ENCODE measurements at places on chromosomes 12 and 14.
A peak's percentile ranks its signal among the peaks of the same experiment; 100 is the strongest.

DNA sequence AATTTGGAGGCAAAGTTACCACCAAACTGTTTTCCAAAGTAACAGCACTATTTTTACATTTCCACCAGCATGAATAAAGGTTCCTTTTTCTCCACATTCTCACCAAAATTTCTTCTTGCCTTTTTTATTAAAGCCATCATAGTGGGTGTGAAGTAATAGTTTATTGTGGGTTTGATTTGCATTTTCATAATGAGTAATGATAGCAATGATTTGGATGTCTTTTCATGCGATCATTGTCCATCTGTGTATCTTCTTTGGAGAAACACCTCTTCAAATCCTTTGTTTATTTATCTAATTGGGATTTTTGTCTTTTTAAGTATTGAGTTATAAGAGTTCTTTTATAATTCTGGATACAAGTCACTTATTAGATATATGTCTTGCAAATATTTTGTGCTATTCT lies 172.7 kb downstream of the CNTN1 start:
- no peak overlapping the region for H3K27ac ChIP-seq
- H3K36me3 ChIP-seq, result no peaks in the 10 kb centered on the region
- no peak for DNase-seq
- no peaks in the 10 kb centered on the region for H3K4me1 ChIP-seq
- no peaks in the 10 kb centered on the region for H3K27me3 ChIP-seq
- no peak overlapping the region for H3K4me3 ChIP-seq

GRCh38 chr14:68511129-68512047 lies 281.5 kb downstream of the ZFP36L1 start:
- no peaks in the 10 kb centered on the region for H3K27me3 ChIP-seq
- H3K4me1 ChIP-seq, result peaks cover 29% of the 10 kb centered on the region
- no peaks in the 10 kb centered on the region for H3K36me3 ChIP-seq
- H3K4me3 ChIP-seq, result no peak overlapping the region
- peak; percentile 67 for DNase-seq

- H3K27ac ChIP-seq, result no peak overlapping the region
- H3K4me3 ChIP-seq, result no peak overlapping the region
- no peak for DNase-seq
Measured at GRCh38 chr12:111692575-111693210, 6.8 kb downstream of the ACAD10 start.

DNA sequence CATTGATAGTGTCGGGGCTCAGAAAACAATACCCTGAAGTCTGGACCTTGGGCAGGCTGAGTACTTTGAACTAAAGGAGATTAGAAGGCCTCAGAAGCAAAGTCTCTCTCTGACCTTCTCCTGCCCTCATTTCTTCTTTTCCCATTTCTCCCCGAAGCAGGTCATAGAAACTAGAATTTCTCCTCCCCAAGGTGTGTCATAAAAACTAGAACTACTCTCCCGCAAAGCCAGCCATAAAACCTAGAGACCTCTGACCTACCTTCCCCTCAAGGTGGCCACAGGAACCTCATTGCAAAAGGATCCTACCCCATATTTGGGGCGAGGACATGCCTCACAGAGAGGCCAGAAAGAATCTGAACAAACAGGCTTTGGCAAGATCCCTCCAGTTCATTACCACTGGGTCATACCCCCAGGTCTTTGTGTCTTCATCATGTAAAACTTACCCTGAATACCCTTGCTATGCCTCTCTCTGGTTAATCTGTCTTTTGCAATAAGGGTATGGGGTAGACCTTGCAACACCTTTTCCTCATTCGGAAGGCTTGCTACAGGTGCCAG lies 64.7 kb upstream of the ZFP36L1 start:
- DNase-seq, result no peak
- no peaks in the 10 kb centered on the region for H3K4me1 ChIP-seq
- no peaks in the 10 kb centered on the region for H3K36me3 ChIP-seq
- no peaks in the 10 kb centered on the region for H3K27me3 ChIP-seq

DNA sequence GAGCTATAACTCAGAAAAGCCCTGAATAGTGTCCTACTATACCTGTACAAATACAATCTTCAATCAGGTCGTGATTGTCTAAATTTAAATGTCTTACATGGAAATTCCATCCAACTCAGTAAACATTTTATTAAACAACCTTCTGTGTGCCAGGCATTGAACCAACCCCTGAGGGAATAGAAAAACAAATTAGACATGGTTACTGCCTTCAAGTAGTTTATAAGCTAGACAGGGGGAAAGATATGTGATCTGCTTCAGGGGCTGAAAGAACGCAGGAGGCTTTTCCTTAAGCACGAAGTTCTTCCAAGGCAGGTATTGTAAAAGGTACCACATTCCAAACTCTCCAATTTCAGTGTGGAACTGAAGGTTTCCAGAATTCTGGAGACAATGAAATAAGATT lies 39.7 kb upstream of the STAB2 start:
- no peaks in the 10 kb centered on the region for H3K36me3 ChIP-seq
- no peak overlapping the region for H3K27ac ChIP-seq
- H3K27me3 ChIP-seq, result peaks cover 5% of the 10 kb centered on the region
- no peak for DNase-seq
- H3K4me3 ChIP-seq, result no peak overlapping the region

GRCh38 chr14:86357876-86358275 lies 827.9 kb downstream of the FLRT2 start:
- no peaks in the 10 kb centered on the region for H3K36me3 ChIP-seq
- no peak overlapping the region for H3K27ac ChIP-seq
- DNase-seq, result no peak
- no peaks in the 10 kb centered on the region for H3K27me3 ChIP-seq
- H3K4me1 ChIP-seq, result no peaks in the 10 kb centered on the region

GRCh38 chr12:58877243-58877743 lies 43.0 kb downstream of the LRIG3 start:
- no peak overlapping the region for H3K27ac ChIP-seq
- H3K27me3 ChIP-seq, result no peaks in the 10 kb centered on the region
- DNase-seq, result no peak
- no peaks in the 10 kb centered on the region for H3K36me3 ChIP-seq

- no peak overlapping the region for H3K4me3 ChIP-seq
- H3K27me3 ChIP-seq, result no peaks in the 10 kb centered on the region
- H3K4me1 ChIP-seq, result no peaks in the 10 kb centered on the region
- H3K36me3 ChIP-seq, result no peaks in the 10 kb centered on the region
- no peak overlapping the region for H3K27ac ChIP-seq
Measured at GRCh38 chr14:63759456-63759855, 31.6 kb upstream of the SGPP1 start.

DNA sequence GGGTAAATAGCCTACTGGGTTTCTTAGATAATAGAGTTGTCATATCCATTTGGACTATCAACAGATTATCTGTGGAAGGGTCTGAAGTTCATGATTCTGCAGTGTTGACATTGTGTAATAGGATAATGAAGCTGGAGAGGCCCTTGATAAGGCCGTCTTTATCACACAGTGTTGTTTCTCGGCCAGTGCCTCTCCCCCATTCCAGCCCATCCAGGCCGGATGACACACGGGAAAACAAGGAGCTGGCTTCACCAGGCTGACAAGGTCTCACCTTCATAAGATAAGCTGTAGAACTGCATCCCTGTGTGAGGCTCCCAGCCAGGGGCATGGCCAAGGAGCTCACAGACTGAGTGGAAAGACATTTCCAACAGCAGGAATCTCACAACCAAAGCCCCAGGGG lies 8.7 kb upstream of the EML1 start:
- H3K4me3 ChIP-seq, result no peak overlapping the region
- no peaks in the 10 kb centered on the region for H3K27me3 ChIP-seq
- H3K36me3 ChIP-seq, result no peaks in the 10 kb centered on the region
- H3K4me1 ChIP-seq, result no peaks in the 10 kb centered on the region

DNA sequence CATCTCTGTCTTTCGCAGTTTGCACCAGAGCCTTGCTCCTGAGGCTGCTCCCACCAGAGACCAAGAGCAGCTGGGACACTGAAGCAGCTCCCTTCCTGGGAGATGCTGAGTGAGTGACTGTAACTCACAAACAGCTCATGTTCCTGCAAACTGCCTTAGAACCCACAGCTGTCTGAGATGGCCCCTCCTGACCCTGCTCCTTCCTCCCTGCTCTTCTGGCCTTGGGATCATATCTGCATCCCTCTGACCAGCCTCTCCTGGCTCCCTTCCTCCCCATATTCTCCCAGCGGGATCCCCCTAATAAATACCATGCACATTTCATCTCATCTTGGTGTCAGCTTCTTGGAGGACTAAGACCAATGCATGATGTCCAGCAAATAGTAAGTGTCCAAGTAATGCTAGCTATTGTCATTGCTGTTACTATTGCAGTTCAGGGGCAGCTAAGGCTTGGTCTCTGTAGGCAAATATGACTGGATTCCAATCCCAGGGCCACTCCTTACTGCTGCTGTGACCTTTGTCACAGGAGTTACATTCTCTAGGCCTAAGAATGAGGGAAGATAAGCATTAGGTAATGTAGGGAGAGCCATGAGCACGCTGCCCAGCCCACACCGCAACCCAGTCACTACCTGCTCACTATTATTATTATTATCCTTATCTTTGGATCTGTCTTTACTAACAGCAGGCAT lies 47.9 kb downstream of the SYNE3 start:
- H3K4me1 ChIP-seq, result no peaks in the 10 kb centered on the region
- no peak for DNase-seq
- H3K27ac ChIP-seq, result no peak overlapping the region

DNA sequence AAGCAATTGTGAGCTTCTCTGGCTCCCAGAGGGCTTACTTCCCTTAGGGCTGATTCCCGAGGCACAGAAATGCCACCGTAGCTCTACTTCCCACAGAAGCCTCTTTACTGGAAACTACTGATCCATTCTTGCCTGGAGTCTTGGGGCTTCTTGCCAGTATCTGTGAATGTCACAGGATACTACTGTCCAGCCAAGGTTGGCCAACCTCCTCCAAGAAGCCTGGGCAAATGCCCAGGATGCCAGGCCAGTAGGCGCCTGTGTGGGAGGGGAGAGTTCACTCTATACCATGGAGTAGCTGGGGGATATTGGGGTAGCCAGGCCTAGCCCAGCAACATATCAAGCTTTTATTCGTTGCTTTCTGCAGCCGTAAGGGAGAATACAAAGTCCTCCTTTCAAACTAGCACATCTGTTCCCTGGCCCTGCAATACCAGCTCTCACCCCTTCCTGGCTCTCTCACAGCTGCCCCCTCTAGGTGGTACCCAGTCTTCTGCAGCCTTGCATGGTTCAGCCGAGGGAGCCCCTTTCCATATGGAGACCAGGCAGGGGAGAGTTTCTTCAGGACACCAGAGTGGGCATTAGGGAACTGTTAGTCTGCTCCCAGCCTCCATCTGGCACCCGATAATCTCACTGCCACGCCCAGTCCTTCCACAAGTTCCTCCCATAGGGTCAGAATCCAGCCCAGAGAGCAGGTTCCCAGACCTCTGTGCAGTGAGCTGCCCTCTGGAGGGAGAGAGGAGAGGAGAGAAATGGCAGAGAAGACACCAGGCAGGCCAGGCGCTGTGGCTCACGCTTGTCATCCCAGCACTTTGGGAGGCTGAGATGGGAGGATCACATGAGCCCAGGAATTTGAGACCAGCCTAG lies 24.3 kb upstream of the PLEK2 start:
- no peaks in the 10 kb centered on the region for H3K36me3 ChIP-seq
- H3K4me1 ChIP-seq, result no peaks in the 10 kb centered on the region

GRCh38 chr12:50215033-50215432 lies 47.9 kb upstream of the CERS5 start:
- peaks cover 7% of the 10 kb centered on the region for H3K4me1 ChIP-seq
- no peak for DNase-seq
- no peaks in the 10 kb centered on the region for H3K27me3 ChIP-seq
- no peak overlapping the region for H3K4me3 ChIP-seq
- no peak overlapping the region for H3K27ac ChIP-seq

GRCh38 chr12:64742416-64742815 lies 16.8 kb downstream of the GNS start:
- H3K4me3 ChIP-seq, result no peak overlapping the region
- H3K27me3 ChIP-seq, result no peaks in the 10 kb centered on the region

GRCh38 chr14:55349565-55349964 lies 62.1 kb downstream of the ATG14 start:
- H3K27ac ChIP-seq, result no peak overlapping the region
- H3K4me3 ChIP-seq, result no peak overlapping the region
- no peaks in the 10 kb centered on the region for H3K36me3 ChIP-seq
- H3K4me1 ChIP-seq, result no peaks in the 10 kb centered on the region
- DNase-seq, result no peak

DNA sequence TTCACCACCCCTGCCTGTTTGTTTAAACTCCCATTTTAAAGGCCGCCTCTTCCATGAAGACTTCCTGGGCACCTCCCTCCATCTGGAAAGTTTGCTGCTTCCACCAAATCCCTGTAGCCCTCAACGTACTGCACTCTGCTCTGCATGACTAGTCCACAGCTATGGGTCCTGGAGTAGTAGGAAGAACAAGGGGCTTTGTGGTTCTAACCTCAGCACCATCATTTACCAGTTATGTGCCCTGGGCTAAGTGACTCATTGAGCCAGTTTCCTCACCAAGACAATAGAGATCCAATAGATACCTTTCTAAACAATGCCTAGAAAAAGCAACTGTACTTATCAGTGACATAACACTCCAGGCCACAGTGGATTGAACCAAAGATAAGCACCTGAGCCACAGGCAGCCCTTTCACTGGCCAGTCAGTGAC lies 8.5 kb upstream of the LTBP2 start:
- H3K27me3 ChIP-seq, result no peaks in the 10 kb centered on the region
- peaks cover 7% of the 10 kb centered on the region for H3K4me1 ChIP-seq
- H3K36me3 ChIP-seq, result no peaks in the 10 kb centered on the region
- no peak overlapping the region for H3K4me3 ChIP-seq
- H3K27ac ChIP-seq, result peak overlapping the region; percentile 82

DNA sequence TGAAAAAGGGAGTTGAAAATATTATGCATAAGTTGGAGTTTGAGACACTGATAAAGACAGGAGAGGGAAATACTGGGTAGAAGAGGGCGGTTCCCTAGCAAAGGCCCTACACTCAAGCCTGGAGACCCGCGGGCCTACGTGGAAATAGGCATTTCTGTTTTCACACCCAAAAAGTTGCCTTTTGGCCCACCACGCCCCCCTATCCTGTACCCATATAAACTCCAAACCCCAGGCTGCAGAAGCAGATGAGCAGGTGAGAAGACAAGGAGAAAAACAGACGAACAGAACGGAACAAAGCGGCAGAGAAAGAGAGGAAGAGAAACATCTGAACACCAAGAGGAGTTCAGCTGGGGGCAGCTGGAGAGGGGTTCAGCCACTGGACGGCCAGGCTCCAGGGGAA lies 177.9 kb downstream of the GALC start:
- H3K4me3 ChIP-seq, result no peak overlapping the region
- no peak for DNase-seq
- H3K27me3 ChIP-seq, result no peaks in the 10 kb centered on the region
- no peaks in the 10 kb centered on the region for H3K4me1 ChIP-seq
- no peaks in the 10 kb centered on the region for H3K36me3 ChIP-seq
- H3K27ac ChIP-seq, result no peak overlapping the region

- H3K4me3 ChIP-seq, result peak overlapping the region; percentile 71
- DNase-seq, result no peak
- H3K27ac ChIP-seq, result no peak overlapping the region
- no peaks in the 10 kb centered on the region for H3K4me1 ChIP-seq
Measured at GRCh38 chr14:32078858-32079216, 1.7 kb downstream of the ARHGAP5 start.

- no peak overlapping the region for H3K27ac ChIP-seq
- no peaks in the 10 kb centered on the region for H3K4me1 ChIP-seq
- no peaks in the 10 kb centered on the region for H3K36me3 ChIP-seq
- DNase-seq, result no peak
- no peaks in the 10 kb centered on the region for H3K27me3 ChIP-seq
- H3K4me3 ChIP-seq, result no peak overlapping the region
Measured at GRCh38 chr14:58797010-58797429, 159.3 kb downstream of the DACT1 start.

All from uterus (tissue), 4 donors.